ENCODE measurements at places on chromosomes 1 and 21. TPM values are rescaled to one million over a fixed set of nuclear protein-coding genes. Genes with fewer than 3 reads are reported as not detected.
A peak's percentile ranks its signal among the peaks of the same experiment; 100 is the strongest.

DNA sequence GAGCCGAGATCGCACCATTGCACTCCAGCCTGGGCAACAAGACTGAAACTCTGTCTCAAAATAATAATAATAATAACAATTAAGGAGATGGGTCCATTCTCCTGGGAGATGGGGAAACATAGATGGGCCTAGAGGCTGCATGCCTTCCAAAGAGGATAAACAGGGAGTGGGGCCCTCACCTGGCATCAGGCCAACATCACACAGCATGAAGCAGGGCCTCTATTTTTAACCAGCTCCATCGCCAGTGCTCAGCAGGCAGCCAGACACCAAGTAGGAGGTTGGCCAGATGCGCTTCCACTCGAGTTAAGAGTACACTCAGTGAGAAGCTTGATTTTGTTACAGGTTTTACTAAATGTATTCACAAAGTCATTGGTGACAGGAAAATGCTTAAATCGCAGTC is 352.0 kb downstream of the RRAGC start:
- no peak overlapping the region for H3K27ac ChIP-seq
- no peaks in the 10 kb centered on the region for H3K36me3 ChIP-seq
- DNase-seq: no peak
- no peak overlapping the region for H3K4me3 ChIP-seq

GRCh38 chr1:176601348-176601747 is 138.4 kb downstream of the PAPPA2 start:
- no peaks in the 10 kb centered on the region for H3K36me3 ChIP-seq
- no peak for DNase-seq
- H3K4me1 ChIP-seq: no peaks in the 10 kb centered on the region
- H3K27me3 ChIP-seq: no peaks in the 10 kb centered on the region
- no peak overlapping the region for H3K27ac ChIP-seq

- H3K36me3 ChIP-seq: no peaks in the 10 kb centered on the region
- no peaks in the 10 kb centered on the region for H3K4me1 ChIP-seq
- DNase-seq: no peak
- H3K27me3 ChIP-seq: no peaks in the 10 kb centered on the region
These were observed 111.3 kb upstream of the SAMSN1 start for GRCh38 chr21:14657241-14658008.

WNT3A gene
- total RNA-seq: not detected

DNA sequence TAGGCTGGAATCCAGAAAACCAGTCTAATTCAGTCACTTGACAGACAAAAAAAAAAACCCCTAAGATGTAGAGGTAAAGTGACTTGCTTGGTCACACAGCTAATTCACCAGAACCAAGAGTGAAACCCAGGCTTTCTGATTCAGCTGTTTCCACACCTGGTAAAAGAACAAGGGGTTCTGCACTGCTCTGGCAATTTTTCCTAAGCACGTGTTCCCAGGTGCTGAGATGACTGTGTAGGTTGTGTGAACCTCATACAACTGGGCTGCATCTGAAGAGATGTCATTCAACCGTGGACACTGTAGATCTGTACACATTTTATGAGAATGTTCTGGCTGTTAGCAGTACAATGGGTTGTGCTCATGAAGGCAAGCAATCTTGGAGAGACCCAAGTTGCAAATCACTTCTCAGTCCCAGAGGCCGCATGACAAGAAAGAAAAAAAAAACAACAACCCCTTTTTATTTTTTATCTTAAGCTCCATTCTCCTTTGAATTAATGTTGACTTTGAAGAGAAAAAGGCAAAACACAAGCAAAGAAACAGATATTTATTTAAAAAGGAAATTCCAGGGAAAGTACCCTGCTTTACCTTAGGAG is 95.4 kb downstream of the INTS7 start:
- no peak for DNase-seq
- H3K27me3 ChIP-seq: no peaks in the 10 kb centered on the region
- H3K4me3 ChIP-seq: no peak overlapping the region
- no peaks in the 10 kb centered on the region for H3K4me1 ChIP-seq

DNA sequence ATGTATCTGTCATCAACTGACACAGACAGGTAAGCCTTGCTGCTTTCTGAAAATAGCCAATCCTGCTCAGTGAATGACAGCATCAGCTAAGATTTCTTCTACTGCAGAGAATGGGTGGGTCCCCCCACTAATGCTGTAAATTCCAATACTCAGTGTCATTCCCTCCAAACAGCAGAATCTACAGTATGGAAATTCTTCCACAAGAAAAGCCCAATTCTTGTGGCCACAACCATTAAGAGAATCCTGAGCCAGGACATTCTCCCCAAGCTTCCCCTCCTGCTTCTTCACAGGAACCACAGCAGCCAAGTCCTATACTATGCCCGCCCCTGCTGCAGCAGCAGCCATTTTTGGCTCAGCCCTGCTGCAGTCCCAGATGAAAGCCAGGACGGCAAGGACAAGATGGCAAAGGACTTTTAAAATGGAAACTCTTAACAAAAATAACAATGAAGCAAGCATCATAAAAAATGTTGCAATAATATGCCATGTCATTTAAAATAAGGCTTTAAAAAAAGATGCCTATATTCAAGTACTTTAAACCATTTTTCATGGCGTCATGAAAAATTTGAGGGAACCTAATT is 26.8 kb downstream of the EIF4G3 start:
- H3K4me3 ChIP-seq: no peak overlapping the region
- H3K27me3 ChIP-seq: no peaks in the 10 kb centered on the region
- H3K4me1 ChIP-seq: peaks cover 3% of the 10 kb centered on the region
- peak overlapping the region; percentile 43 for H3K27ac ChIP-seq

ST3GAL3 gene
- 34.3 TPM for total RNA-seq

- no peaks in the 10 kb centered on the region for H3K36me3 ChIP-seq
- H3K4me1 ChIP-seq: peaks cover 34% of the 10 kb centered on the region
- H3K27ac ChIP-seq: peak overlapping the region; percentile 98
- no peaks in the 10 kb centered on the region for H3K27me3 ChIP-seq
- peak; percentile 93 for DNase-seq
These were observed 73.3 kb downstream of the MRPL37 start for GRCh38 chr1:54273092-54273794.

DNA sequence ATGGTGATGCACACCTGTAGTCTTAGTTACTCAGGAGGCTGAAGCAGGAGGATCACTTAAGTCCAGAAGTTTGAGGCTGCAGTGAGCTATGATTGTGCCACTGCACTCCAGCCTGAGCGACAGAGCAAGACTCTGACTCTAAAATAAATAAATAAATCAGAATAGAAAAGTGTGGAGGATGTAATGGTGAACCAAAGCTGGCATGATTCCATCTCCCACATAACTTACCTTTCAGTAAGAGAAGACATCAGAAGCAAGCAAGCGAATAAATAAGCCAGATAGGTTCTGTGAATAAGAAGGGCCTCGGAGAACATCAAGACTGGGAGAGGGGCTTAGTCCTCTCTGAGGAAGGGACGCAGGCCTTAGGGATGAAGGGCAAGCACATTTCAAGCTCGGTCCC is 59.5 kb downstream of the TOMM20 start:
- no peak for DNase-seq
- peak overlapping the region; percentile 85 for H3K27ac ChIP-seq
- H3K27me3 ChIP-seq: no peaks in the 10 kb centered on the region
- no peak overlapping the region for H3K4me3 ChIP-seq

- H3K36me3 ChIP-seq: no peaks in the 10 kb centered on the region
- no peaks in the 10 kb centered on the region for H3K27me3 ChIP-seq
- no peak overlapping the region for H3K27ac ChIP-seq
These were observed 35.9 kb downstream of the MAP3K7CL start for GRCh38 chr21:29166323-29166722.

TXNIP gene
- total RNA-seq: 877 TPM

- H3K4me1 ChIP-seq: peaks cover 10% of the 10 kb centered on the region
- peak overlapping the region; percentile 48 for H3K27ac ChIP-seq
- peak; percentile 63 for DNase-seq
- H3K4me3 ChIP-seq: peak overlapping the region; percentile 99
These were observed 774 bp upstream of the WDTC1 start for GRCh38 chr1:27233667-27234048.

CASZ1 gene
- 25.8 TPM for total RNA-seq

SLC25A34 gene
- 5.7 TPM for total RNA-seq

SH3D21 gene
- total RNA-seq: 1.3 TPM

DNA sequence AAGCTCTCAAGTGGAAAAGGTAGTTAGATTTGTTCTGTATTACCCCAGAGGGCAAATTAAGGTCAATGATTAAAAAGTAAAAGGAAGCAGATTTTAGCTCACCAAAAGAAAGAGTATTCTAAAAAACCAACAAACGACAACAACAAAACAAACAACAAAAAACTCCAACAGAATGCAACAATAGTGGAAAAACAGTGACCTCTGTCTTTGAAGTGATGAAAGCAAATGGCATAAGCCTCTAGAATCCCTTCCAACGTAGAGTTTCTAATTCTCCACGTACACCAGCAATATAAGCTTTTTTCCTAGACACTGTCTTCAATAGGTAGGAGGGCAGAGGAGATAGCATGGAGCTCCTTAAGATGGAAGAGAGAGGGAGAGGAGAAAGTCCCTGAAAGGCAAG is 359.1 kb downstream of the TTLL7 start:
- no peak overlapping the region for H3K27ac ChIP-seq
- H3K4me3 ChIP-seq: no peak overlapping the region
- no peaks in the 10 kb centered on the region for H3K36me3 ChIP-seq
- no peaks in the 10 kb centered on the region for H3K27me3 ChIP-seq
- H3K4me1 ChIP-seq: peaks cover 5% of the 10 kb centered on the region
- no peak for DNase-seq

- H3K27ac ChIP-seq: peak overlapping the region; percentile 71
- H3K27me3 ChIP-seq: no peaks in the 10 kb centered on the region
- peak; percentile 73 for DNase-seq
- H3K4me1 ChIP-seq: peaks cover 4% of the 10 kb centered on the region
- H3K36me3 ChIP-seq: no peaks in the 10 kb centered on the region
- H3K4me3 ChIP-seq: no peak overlapping the region
These were observed 84.4 kb downstream of the HSF2BP start for GRCh38 chr21:43574741-43575472.

GRCh38 chr1:6097117-6097595 is 51.5 kb downstream of the KCNAB2 start:
- no peak overlapping the region for H3K4me3 ChIP-seq
- H3K27ac ChIP-seq: no peak overlapping the region
- no peak for DNase-seq
- no peaks in the 10 kb centered on the region for H3K27me3 ChIP-seq
